ENCODE measurements at places on chromosomes 5 and 9. TPM values are rescaled to one million over a fixed set of nuclear protein-coding genes. Genes with fewer than 3 reads are reported as not detected.

GRCh38 chr5:18461766-18462165 lies 827.5 kb downstream of the TAF11L14 start:
- no peak for DNase-seq

DNA sequence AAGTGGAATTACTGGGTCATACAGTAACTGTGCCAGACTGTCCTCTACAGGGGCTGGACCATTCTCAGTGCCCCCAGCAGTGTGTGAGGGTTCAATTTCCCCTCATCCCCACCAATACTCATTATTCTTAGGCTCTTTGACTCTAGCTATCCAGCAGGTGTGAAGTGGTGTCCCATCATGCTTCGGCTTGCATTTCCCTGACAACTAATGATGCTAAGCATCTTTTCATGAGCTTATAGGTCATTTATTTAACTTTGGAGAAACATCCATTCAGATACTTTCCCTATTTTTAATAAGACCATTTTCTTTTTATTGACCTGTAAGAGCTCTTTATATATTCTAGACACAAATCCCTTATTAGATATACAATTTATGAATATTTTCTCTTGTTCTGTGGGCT lies 63.6 kb downstream of the ADAMTS2 start:
- no peak for DNase-seq

The TRIO gene
- 103 TPM for polyA plus RNA-seq

DNA sequence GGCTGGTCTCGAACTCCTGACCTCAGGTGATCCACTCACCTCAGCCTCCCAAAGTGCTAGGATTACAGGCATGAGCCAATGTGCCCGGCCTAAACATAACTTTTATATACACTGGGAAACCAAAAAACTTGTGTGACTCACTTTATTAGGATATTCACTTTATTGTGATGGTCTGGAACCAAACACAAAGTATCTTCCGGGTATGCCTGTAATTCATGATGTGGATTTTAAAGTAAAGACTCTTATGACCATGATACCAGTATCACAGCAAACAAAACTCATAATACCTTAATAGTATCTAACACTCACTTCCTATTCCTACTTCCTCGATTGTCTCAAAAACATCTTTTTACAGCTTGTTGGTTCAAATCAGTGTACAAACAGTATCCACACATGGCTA lies 12.7 kb upstream of the GFPT2 start:
- DNase-seq = no peak

The KLHL3 gene
- polyA plus RNA-seq = 24.0 TPM
